Stimulated activated CD4-positive, alpha-beta T cell treated with anti-CD3 and anti-CD28 coated beads, Interleukin-1b, Interleukin-23, amount 100 ng/mL, for 1 hour (primary cell): ENCODE measurements at places on chromosomes 6 and 20.

DNA sequence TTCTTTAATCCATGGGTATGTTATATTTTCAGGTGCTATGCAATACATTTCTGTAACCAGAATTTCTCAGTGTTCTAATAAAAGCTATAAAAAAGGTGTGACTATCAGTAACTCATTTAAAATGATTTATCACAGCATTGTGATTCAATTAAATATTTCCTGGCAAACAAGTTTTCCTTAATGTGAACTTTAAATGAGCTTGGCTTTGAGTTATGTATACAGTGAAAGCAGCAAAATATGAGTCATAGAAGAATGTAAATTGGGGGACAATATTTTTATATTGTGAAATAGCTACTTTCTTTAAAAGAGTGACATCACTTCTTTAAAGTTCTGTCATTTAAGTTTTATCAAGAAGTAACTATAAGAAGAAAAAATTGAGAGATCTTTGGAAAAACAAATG, 484.9 kb upstream of the MAN1A1 start:
- no peak for DNase-seq

DNA sequence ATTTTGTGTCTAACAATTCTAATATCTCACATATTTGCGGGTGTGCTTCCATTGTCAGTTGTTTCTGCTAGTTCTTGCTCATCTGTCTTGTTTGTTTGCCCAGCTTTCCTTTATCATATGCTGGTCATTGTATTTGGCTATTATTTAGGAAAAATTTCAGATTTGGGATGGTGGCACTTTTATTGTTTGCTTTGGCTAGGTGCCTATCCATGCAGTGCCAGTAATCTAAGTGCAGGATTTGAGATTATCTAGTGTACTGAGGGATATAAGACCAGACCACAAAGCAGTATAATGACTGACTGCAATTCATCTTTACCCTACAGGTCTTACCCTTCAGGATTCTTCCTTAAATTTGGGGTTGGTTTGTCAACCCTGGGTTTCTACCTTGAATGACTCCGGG, 63.9 kb downstream of the NINL start:
- no peak for DNase-seq

- DNase-seq: no peak
These were observed 99.3 kb downstream of the B3GAT2 start for GRCh38 chr6:70857387-70858077.

GRCh38 chr6:87289571-87289970, 32.8 kb upstream of the SMIM8 start:
- no peak for DNase-seq

GRCh38 chr6:8195040-8195713, 92.8 kb upstream of the EEF1E1 start:
- no peak for DNase-seq

DNA sequence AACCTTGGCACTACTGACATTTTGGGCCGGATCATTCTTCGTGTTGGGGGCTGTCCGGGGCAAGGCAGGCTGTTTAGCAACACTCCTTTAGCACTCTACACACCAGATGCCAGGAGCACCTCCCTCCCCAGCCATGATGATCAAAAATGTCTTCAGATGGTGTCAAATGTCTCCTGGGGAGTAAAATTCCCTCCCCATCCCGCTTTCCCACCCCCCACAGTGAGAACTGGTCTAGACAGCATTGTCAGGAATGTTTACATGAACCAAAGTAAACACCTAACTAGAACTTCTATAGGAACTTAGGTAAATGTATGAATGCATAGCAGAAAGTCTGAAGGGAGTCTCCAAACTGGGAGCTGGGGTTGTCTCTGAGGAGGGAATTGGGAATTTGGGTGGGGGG, 70.0 kb upstream of the TOP1 start:
- DNase-seq: no peak
